ENCODE measurements at places on chromosomes 6 and 20.

GRCh38 chr6:159853754-159854153 lies 37.0 kb upstream of the MAS1 start:
- DNase-seq = no peak

GRCh38 chr20:8951164-8951563 lies 117.7 kb upstream of the PLCB4 start:
- no peak for DNase-seq

- no peak for DNase-seq
These were observed 571.7 kb upstream of the SLC35B3 start for GRCh38 chr6:9007027-9007426.

DNA sequence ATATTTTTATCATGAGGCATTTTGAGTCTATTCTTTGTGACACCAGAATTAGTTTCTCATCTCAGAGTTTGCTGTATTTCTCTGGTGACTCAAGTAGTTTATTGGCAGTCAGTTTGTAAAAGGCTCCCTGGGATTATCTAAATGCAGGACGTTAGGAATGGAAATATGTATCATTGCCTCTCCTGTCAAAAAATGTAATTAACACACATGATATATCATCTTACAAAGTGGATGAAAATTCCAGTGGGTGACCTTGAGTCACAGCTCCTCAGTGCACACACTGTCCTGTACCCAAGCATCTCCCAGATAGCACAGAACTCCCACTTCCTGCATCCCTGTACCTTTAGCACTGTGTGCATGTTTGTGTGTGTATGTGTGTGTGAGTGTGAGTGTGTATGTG lies 258.6 kb downstream of the LAMA2 start:
- no peak for DNase-seq

DNA sequence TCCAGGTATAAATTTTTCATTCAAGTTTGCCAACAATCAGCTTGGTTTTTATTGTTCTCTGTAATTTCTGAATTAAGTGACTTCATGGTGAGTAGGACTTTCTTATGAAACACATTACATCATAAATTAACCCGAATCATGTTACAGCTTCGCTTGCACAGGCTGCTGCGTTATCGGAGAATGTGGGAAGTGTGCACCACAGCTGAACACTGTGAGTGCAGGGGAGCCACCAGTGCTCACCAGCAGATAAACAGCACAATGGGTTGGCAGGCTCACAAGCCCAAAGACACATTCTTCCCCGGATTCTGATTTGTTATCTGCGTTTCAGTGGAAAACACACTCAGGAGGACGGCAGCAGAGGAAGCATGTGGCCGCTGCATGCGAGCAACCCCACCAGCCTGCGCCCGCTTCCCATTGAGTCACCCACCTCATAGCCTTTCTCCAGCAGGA lies 121.1 kb downstream of the GMDS start:
- no peak for DNase-seq

DNA sequence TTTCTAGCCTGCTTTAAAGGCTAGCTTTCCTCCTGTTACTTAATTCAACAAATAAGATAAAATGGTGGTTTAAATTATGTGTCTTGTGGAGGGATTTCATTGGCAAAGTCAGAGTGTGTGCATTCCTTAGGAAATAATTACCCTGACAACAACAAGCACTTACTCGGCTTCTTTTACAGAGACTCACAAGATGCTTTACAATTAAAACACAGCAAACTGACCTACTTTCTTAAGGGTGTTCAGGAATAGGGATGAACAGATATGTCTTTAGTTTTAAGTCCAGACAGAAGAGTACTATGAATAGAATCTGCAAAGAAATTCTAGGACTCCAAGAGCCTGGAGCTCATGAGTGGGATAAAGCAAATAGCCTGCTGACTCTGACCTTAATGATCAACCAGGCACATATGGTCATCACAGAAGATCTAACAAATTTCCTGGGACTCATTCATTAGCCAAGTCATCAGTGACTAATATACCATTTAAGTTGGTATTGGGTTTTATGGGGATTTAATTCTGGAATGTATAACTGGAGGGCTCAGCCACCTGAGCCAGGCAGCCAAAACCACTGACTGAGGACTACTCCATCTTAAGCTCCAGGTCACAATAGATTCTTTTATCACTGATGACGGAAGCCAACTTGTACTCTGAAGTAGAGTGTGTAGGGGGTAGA lies 161.8 kb upstream of the RIMS1 start:
- no peak for DNase-seq

DNA sequence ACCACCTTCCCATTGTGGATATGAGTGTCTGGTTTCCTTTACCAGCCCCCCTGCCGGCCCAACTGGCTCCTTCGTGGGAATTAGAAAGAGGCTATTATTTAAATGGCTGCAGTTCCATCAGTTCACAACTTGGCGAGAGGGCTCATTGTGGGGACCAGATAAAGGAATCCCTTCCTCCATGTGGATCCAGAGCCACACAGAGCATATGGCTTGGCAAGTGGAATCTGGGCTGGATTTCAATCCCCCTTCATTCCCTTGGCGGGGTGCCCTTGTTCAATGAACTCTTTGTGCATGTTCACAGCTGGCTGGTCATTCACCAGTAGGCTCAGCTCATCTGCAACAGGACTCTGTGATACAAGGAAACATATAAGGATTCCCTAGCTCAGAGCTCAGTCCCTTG lies 140.6 kb downstream of the OPN5 start:
- DNase-seq = no peak

- no peak for DNase-seq
These were observed 9.3 kb downstream of the ANGPT4 start for GRCh38 chr20:906703-907270.

DNA sequence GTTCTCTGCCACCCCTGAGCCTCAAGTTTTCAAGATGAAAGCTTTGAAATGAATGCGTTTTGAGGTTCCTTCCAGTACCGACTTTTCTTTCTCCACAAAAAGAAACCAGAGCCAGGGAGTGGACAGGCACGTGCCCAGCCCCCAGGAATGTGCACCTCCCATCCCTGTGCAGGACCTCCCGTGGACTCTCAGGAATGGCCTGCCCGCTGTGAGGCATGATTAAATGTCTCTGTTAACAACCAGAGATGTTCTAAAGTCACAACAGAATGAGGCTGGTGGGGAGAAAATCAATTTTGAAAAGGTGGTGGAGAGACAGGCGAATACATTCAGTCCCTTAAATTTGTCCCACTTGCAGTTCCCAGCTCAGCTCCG lies 1.5 kb downstream of the TGM3 start:
- DNase-seq = no peak

GRCh38 chr20:16984481-16984880 lies 236.3 kb downstream of the OTOR start:
- DNase-seq = no peak

GRCh38 chr20:21618759-21619416 lies 86.6 kb upstream of the PAX1 start:
- DNase-seq = no peak

DNA sequence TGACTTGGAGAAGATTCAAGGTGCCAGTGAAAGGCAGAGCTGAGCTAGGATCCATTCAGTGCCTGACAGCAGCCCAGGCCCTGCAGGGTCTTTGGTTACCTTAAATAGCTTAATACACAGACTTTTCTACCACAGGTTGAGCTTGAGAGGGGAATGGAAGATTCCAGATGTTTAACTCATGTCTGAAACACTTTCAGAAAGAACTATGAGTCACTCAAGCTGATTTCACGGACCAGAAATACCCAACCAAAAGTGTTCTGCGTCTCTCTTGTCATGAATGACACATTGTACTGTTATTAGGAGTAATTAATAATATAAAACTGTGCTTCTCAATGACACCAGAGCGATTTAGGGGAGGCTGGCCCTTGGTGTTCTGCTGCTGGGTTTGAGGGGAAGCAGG lies 6.4 kb upstream of the PMEPA1 start:
- DNase-seq = no peak

DNA sequence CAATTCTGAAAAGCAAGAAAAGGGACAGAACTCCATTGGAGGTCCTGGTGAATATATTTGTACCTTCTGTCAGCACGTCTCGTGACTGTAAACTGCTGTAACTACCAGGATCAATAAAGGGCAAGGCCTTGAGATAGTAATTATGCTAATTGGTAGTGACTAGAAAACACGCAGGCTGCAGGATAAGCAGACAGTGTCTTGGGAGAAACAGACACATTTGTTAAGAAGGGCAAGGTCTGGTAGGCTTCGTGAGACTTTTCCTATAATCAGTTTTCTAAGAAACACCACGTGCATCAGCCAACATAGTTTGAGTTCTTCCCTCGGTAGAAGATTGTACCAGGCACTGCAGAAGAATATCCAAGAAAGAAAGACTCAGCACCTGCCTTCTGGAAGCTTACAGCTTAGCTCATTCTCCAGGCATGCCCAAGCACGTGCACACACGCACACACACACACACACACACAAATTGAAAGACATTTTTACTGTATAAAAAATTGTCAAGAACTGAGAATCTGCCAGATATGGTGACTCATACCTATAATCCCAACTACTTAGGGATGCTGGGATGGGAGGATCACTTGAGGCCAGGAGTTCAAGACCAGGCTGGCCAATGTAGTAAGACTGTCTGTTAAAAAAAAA lies 167.0 kb upstream of the SASH1 start:
- no peak for DNase-seq

DNA sequence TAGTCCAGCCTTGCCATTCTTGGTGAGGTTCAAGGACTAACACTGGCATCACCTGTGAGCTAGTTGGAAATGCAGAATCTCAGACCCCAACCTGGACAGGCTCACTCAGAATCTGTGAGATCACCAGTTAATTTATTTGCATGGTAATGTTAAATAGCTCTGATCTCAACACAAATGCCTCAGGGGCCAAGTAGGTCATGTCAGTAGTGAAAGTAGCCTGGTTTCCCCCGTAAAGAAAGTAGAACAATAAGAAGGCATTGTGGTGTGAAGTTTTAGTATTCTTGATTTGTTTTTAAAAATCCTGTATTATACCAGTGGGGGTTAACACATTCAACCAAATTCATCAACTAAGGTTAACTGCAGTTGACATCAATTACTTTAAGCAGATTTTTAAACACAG lies 105.5 kb downstream of the PPP1R14C start:
- no peak for DNase-seq

DNA sequence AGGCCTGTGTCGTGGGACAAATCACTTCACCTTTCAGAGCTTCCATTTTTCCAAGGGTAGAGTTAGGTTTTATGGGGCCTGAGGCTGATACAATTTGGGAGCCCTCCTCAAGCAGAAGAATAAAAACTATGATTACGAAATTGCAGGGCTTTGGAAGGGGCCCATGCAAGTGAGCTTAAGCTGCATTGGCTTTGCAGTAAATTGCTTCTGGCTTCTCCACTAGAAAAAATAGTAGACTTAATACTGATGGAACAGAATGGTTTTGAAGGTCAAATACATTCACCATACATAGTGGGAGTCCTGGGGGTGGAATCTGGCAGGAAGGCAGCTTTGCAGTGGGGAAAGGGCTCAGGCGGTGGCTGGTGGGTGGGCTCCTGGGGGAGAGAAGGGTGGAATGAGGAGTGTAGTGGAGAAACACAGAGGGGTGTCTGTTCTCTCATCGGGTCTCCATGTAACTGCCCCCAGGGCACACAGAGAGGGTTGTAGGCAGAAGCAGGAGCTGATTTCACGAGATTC lies 55.9 kb upstream of the RNF24 start:
- DNase-seq = no peak

DNA sequence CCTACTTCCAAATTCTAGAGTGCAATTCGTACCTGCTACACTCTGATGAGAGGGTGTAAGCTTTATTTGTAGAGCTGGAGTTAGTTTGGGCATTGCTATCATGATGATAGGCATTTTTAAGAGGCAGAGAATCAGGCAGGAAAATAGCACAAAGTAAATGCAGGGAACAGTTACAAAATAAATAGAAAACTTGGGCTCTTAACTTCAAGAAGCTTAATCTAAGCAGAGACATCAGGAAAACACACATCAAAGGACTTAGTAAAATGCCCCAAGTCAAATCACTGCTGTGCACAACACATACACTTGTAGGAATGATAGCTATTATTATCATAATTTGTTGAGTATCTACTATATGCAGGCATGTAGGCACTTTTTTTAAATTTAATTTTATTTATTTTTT lies 381.2 kb downstream of the CD83 start:
- DNase-seq = no peak

- no peak for DNase-seq
These were observed 423.5 kb downstream of the MEI4 start for GRCh38 chr6:78076371-78076770.

DNA sequence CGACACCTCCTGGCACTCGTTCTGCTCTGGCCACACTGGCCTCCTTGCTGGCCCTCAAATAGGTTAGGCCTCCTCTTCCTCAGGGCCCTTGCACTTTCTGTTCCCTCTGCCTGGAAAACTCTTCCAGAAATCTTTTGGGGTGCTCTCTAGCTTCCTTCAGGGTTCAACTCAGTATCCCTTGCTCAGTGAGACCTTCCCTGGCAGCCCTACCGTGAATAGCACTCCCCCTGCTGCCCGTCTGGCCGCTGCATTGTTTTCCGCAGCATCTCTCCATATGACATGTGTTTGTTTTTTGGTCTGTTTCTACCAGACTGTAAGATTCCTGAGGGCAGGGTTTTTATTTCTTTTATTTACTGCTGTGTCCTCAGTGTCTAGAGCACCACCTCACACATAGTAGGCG lies 6.7 kb downstream of the DDX27 start:
- DNase-seq = no peak

DNA sequence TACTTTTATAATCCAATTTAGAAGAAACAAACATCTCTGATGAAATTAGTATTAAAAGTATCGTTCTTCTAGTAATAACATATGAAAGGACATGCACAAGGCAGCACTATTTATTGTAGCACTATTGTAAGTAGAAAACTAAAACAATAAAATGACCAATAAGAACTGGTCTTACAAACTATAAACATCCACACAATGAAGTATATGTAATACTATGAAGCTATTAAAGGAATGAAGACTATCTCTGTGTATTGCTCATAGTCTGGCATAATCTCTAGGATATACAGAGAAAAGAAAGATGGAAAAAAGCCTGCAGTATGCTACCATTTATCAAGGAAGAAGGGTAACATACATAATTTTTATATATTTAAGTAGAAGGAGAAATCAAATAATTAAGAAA lies 16.7 kb downstream of the LCA5 start:
- no peak for DNase-seq

Measured in stimulated activated CD4-positive, alpha-beta T cell treated with anti-CD3 and anti-CD28 coated beads, Interleukin-15, amount 100 ng/mL, for 24 hours (primary cell).